IPS-NIHi11 (cell line): ENCODE measurements at places on chromosomes 13 and 19.

DNA sequence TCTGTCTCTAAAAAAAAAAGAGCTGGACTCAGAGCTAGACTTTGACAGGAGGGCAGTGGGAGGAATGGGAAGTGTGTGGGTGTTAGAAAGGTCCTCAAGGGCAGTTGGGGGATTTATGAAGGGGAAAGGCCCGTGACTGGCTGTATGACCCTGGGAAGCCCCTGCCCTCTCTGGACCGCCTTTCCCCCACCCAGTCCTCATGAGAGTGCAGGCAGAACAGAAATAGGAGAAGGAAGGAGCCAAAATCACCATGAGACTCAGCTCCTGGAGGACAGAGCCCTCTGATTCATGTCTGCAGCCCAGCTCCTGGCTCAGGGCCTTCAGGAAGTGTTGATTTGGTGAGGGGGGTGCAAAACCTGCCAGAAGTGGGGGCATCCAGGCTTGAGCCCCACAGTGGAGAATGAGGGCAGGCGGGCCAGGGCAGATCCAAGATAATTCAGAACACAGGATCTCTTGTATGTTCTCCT lies 8.7 kb upstream of the SMG9 start:
- DNase-seq: no peak

- DNase-seq: no peak
These were observed 6.3 kb downstream of the BCAT2 start for GRCh38 chr19:48804496-48804895.

DNA sequence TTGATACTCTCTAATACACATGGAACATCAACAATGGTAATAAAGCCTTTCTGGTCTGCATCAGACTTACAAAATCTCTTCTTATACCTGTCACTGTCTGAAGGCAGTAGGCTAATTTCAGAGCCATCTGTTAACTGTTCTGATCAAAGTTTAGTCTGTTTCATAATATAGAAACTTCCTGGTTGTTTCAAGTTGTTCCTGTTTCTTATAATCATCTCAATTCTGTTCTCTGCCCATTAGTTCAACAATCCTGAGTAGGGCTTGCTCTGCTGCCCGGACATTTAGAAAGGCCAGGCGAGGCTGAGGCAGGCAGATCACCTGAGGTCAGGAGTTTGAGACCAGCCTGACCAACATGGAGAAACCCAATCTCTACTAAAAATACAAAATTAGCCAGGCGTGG lies 5.4 kb upstream of the ZSCAN5A start:
- no peak for DNase-seq

GRCh38 chr13:20566468-20566897 lies 474 bp upstream of the IFT88 start:
- DNase-seq: no peak

GRCh38 chr13:101331731-101332130 lies 84.6 kb downstream of the NALCN start:
- no peak for DNase-seq

DNA sequence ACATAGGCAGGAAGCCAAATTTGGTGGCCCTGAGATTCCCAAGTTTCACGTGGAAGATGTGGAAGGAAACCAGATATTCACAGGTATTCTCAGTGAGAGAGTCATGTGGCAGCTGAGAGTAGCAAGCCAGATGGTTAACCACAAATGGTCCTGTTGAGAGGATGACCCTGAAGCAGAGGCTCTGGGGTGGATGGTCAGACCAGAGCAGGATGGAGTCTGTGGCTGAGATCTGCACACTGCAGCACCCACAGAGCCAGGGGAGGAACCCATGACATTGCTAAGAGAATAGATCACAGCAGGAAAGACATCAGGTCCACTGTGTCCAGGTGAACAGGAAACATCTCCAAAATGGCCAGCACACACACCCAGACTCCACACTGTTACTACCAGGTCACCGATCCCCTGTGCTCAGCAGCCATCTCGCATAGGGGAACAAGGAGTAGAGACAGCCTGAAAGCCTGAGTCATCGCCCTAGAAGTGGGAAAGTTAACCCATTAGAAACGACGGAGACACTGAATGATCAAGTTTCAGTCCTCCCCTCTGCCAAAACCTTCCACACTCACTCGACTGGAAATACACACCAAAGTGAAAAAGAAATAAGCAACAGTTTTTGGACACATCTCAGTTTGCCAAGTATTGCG lies 160.0 kb downstream of the RBM26 start:
- no peak for DNase-seq

DNA sequence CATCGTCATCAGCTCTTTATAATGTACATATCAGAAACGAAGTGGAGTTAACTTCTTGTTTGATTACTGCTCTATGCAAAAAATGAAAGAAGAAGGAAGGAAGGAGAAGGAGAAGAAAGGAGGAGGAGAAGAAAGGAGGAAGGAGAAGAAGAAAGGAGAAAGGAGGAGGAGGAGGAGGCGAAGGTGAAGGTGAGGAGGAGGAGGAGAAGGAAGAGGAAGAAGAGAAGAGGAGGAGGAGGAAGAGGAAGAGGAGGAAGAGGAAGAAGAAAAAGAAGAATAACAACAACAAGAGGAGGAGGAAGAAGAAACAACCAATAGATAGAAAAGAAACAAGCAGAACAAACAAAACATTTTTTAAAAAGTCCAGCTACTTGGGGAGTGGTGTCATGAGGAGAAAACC lies 13.1 kb downstream of the NUFIP1 start:
- DNase-seq: no peak

DNA sequence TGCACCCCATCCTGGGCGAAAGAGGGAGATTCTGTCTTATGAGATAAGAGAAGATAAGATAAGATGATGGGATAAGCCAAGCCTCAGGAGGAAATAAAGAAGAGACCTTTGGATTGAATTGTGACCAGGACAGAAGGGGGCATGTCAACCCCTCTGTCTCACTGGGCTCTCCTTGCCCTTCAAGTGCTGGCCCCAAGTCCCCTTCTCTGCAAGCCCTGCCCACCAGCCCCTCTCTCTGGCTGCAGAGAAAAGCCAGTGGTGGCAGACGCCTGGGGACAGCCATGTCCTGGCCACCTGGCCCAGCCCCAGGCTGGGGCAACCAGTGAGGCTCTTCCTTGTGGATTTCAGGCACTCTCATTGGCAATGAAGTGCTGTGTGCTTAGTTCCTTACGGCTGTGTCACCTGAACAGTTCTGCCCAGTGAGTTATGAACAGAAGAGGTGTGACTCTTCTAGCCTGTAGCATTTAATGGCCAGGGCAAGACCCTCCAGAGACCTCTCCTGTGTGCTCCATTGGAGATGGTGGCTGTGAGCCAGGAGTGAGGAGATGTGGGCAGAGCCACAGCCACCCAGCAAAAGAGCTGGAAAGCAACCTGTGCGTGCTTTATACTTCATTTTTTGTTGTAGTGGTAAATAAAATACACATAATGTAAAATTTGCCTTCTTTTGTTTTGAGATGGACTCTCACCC lies 6.1 kb upstream of the BTBD2 start:
- no peak for DNase-seq

- DNase-seq: peak; percentile 87
These were observed at the start of gene ZNF229 for GRCh38 chr19:44447916-44448674. TSS of gene ZNF229 (minus strand) at chr19:44448472. CDS start at chr19:44442847, 5,625 bp downstream.

GRCh38 chr19:1162404-1163282 lies 11.4 kb downstream of the SBNO2 start:
- peak; percentile 23 for DNase-seq

- DNase-seq: peak; percentile 65
These were observed 69.7 kb upstream of the C13orf46 start for GRCh38 chr13:114043421-114044053.

GRCh38 chr19:19561946-19562664 lies 24.0 kb downstream of the CILP2 start:
- no peak for DNase-seq

GRCh38 chr19:2867025-2867991 lies at the start of gene ZNF556:
TSS of gene ZNF556 (plus strand) at chr19:2867335. CDS start at chr19:2867422, 87 bp downstream.
- DNase-seq: peak; percentile 48

DNA sequence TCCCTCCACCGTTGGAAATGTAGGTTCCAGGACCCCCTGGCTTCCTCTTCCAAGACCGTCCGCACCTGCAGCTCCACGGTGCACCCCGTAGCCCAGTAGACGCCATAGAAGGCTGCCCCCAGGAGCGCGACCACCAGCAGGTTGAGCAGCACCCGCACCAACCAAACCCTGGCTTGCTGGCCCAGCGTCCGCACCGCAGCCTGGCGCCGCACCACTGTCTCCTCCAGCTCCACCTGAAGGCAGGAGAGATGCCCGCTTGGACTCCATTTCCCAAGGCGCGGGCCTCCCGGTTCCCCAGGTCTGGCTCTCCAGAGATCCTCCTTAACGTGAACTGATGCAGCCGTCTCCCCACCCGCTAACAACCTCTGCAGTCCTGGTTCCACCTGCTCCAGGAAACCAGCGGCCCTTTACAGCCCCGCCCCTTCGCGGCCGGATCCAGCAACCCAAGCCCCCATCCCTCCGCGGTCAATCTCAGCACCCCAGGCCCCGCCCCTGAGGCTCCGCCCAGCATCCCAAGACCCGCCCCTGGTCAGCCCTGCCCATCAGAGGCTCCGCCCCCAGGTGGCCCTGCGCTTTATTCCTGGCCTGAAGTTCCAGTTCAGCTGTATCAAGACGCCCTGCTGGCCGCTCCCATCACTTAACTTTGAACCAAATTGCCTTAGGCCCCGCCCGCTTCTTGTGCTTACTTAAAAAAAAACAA lies 5.0 kb upstream of the LENG1 start:
- peak; percentile 82 for DNase-seq

- no peak for DNase-seq
These were observed 61.4 kb downstream of the DPF1 start for GRCh38 chr19:38162632-38163031.

DNA sequence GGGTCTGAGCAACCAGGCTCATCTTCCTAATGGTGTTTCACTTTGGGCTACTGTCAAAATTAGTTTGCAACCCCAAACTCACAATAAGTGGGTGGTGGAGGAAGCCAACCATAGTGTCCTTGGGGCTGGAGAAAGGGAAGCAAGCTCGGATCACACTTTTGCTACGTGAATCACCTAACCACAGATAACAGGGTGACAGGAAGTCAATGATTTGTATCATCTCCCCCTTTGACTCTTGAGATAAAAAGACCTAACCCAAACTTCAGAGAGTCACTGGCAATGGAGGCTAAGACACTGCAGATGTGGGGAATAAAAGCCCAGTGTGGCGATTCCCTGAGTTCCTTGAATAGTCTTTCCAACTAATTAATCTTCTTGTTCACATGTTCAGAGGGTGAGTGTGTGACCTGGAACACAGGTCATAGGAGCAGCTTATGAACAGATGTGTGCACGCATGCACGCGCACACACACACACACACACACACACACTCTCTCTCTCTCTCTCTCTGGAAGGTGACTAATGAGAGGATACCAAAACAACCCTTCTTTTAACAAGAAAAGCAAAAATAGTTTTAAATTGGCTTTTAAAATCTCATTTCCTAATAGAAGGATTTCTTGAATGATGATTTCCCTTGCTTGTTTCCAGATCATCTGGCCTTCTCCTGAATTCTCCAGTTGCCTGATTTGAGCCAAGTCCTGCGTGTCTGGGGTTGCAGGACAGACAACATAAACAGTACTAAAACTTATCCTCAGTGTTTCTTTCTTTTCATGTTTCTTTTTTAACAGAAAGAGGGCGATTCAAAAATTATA lies 21.2 kb upstream of the DOCK9 start:
- no peak for DNase-seq

DNA sequence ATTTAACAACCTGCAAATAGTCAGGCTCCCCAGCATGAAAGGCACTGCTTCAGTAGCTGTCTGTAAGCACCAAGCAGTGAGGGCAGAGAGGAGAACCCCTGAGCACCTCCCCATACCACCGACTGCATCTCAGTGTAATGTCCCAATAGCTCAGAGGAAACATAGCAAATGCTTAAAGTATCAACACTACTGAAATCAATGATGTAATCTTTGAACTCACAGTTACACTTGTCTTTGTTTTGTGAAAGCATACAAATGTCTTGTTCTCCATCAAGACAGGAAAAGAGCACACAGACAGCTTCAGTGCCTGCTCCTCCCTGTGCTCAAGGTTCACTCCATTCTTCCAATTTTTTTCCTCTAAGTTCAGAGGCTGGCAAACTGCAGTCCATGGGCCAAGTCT lies 94.7 kb downstream of the IRS2 start:
- DNase-seq: no peak

GRCh38 chr13:21812192-21812626 lies 141.3 kb downstream of the FGF9 start:
- peak; percentile 60 for DNase-seq

DNA sequence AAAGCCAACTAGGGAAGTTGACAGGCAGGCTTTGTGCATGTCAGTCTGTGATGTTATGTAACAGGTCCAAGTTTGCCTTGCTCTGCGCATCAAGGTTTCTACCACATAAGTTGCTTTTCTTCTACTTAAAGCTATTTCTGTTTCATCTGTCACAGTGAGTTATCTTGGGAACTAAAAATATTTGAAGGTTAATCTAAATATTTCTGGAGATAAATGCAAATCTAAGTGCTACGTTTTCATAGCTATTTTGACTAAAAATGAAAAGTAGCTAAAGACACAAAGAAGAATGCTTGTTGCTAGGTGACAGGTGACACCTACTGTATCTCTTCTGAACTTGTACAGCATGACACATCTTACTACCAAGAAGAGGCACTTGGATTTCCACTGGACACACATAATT lies 135.6 kb downstream of the KLF12 start:
- no peak for DNase-seq

DNA sequence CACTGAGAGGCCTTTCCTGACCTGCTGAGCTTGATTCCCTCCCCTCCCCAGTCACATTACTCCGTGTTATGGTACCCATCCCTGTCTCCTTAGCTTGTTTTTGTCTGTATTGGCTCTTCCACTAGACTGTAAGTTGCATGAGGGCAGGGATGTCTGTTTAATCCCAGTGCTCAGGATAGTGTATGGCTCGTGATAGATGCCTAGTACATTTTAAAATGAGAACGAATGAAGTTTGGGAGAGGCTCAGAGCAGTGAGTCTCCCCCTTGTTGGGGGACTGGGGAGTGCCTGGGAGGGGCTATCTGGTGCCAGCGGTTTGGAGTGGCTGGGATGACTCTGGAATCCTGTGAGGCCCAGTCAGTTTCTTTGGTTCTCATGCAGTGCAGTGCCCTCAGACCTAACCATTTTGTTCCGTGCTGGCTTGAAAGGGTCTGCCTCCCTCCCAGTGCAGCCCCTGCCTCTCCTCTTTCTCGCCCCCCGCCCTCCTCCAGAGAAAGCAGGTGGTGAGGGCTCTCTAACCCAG lies 35.5 kb downstream of the ACTN4 start:
- no peak for DNase-seq

DNA sequence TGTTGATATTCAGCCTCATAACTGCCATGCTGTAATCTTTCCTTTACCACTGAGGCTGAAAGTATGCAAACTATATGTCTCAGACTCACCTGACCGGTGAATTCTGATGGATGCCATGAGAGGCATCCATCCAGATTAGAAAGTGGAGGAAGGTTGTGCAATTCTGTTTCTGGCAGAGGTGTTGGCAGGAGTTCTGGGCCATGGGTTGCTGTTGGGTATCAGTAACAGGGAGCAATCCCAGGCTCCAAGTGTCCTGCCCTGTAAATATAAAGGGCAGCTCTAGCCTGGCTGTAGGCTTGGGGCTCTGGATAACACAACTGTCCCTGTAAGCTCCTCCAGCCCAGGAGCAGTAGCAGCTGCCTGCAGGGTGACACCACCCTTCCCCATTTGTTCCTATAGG lies 77.4 kb upstream of the ABCC4 start:
- no peak for DNase-seq

- DNase-seq: no peak
These were observed 45.0 kb downstream of the SLC7A1 start for GRCh38 chr13:29550430-29550988.
